Heart right ventricle (tissue), 16 donors: ENCODE measurements at places on chromosomes 12 and 14. TPM values are rescaled to one million over a fixed set of nuclear protein-coding genes. Genes with fewer than 3 reads are reported as not detected.

DNA sequence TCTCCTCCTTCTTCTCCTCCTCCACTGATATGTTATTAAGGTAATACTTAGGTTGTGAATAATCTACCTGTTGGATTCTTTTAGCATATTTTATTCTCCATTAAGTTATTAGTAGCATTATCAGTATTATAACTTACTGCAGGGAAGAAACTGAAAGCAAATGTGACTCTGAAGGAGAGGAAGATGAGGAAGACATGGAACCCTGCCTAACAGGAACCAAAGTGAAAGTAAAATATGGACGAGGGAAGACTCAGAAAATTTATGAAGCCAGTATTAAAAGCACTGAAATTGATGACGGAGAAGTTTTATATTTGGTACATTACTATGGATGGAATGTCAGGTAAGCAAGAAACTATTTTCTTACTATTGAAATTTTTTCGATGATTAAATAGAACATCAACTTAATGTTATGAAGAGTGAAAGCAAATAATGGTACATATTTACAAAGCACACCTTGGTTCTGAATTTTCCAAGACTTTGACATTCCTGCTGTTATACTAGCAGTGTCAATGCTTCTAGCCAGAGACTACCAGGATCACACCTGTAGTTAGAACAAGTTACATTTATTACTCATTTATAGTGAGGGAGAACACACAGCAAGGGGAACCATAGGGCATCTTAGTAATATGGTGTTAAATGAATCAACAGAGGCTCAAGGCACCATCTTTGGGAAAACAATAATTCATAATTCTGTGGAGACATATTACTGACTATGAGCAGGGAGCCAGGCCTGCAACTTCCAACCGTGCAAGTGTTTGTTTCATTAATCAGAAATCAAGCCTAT lies 42.0 kb upstream of the TOMM20L start:
- no peak for DNase-seq
- peaks cover 9% of the 10 kb centered on the region for H3K4me1 ChIP-seq

DNA sequence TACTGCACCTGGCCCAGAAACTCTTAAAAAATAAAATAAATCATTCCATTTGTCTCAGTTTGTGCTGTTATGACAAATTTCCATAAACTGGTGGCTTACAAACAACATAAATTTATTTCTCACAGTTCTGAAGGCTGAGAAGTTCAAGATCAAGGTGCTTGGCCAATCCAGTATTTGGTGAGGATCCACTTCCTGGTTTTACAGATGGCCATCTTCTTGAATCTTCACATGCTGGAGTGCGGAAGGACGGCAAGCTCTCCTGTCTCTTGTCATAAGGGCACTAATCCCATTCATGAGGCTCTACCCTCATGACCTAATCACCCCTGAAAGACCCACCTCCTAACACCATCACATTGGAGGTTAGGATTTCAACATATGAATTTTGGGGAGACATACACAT lies 29.9 kb upstream of the MYBPC1 start:
- no peak overlapping the region for H3K27ac ChIP-seq
- H3K27me3 ChIP-seq = peaks cover 19% of the 10 kb centered on the region
- no peaks in the 10 kb centered on the region for H3K4me1 ChIP-seq
- H3K36me3 ChIP-seq = no peaks in the 10 kb centered on the region
- H3K4me3 ChIP-seq = no peak overlapping the region
- DNase-seq = no peak

DNA sequence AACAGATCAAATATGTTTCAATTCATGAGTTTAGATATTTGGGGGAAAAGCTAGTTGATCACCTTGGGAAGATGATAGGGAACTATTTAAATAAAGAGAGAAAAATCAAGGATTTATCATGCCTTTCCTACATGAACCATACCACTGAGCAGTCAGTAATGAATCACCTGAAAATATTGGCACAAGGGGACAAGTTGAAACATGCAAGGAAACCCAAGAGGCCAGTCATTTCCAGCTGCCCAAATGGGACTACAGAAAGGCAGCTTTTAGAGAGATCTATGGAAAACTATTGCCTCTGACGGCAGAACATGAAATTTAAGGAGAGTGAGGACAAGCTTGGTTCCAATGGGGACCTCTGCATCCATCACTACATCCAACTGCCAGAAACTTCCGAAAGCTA lies 14.1 kb upstream of the ETV6 start:
- no peaks in the 10 kb centered on the region for H3K27me3 ChIP-seq
- DNase-seq = no peak
- H3K4me3 ChIP-seq = no peak overlapping the region
- H3K27ac ChIP-seq = no peak overlapping the region

DNA sequence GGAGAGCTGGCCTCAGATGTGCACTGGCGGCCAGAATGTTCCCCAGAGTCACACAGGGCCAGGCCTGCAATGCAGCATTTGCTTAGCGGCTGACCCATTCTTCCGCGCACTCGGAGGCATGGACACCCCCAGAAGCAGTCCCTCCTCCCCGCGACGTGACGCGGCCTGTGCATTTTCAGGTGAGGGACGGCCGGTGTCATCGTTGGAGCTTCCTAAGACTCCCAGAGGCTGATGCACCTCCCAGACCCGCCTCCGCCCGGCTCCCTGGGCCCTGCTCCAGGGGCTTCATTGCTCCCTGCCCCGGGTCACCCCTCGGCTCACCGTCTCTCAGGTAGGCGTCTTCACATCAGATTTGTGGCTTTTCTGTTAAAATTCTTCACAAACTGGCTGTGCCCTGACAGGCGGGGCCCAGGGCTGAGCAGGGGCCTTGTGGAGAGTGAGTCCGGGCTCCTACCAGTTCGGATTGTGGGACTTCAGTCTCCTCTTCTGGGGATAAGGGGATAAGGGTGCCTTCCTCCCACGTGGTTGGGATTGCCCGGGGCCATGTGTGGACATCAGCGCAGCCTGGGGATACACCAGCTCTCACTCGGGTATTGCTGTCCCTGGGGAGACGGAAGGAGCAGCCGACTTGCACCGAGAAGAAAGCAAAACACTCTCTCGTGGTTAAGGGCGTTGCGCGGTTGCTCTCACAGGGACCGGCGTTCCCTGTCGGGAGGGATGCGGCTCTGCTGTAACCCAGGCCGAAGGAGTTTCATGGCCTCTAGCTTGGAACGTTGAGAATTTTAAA lies 249.1 kb downstream of the ADGRD1 start:
- no peak overlapping the region for H3K4me3 ChIP-seq
- H3K27ac ChIP-seq = no peak overlapping the region
- no peaks in the 10 kb centered on the region for H3K4me1 ChIP-seq
- peaks cover 4% of the 10 kb centered on the region for H3K27me3 ChIP-seq
- DNase-seq = no peak

- no peaks in the 10 kb centered on the region for H3K4me1 ChIP-seq
- DNase-seq = no peak
- no peaks in the 10 kb centered on the region for H3K36me3 ChIP-seq
- H3K27me3 ChIP-seq = peaks cover 3% of the 10 kb centered on the region
- H3K27ac ChIP-seq = no peak overlapping the region
- no peak overlapping the region for H3K4me3 ChIP-seq
Measured at GRCh38 chr14:70006699-70007098, 127.5 kb downstream of the SMOC1 start.

GRCh38 chr12:51323317-51323960 lies 535 bp downstream of the BIN2 start:
- peak overlapping the region; percentile 39 for H3K27ac ChIP-seq
- DNase-seq = no peak
- no peaks in the 10 kb centered on the region for H3K4me1 ChIP-seq
- H3K4me3 ChIP-seq = peak overlapping the region; percentile 34

DNA sequence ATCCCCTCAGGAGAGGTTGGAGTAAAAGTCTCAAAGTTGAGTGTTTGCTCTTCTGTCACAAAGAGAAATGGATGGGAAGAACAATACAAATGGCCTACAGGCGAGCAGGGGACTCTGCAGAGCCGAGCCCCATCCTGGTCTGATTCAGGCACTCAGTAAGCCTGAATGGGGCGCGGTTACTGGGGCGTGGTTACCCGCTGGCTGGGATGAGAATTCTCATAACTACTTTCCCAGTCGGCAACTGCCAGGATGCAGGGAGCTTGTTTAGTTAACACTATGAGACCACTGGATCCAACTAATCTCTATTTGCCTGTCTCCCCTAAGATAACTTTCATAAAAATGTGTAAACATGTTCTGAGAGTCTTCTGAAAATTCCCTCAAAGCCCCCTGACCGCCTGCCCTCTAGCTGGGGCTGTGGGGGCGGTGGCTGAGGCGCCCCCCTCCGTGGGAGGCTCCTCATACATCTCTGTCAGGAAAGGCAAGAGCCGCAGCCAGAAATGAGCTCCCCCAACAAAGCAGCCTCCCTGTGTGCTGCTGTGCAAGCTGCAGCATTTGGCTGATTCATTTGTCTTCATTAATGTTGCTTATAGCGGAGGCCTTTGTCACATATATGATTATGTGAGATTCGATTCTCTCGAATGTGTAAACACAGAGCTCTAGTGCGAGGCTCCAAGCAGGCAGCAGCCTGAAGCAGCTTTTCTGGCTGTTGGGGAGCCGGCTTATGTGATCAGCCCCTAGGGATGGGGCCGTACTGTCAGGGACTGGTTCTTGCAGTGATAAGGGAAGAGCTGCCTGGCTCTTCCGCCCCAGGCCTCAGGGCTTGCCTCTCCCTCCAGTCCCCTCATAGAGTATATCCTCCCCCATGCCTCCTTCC lies 126.1 kb upstream of the ARHGAP5 start:
- H3K4me1 ChIP-seq = peaks cover 5% of the 10 kb centered on the region
- H3K4me3 ChIP-seq = no peak overlapping the region
- peak; percentile 67 for DNase-seq

DNA sequence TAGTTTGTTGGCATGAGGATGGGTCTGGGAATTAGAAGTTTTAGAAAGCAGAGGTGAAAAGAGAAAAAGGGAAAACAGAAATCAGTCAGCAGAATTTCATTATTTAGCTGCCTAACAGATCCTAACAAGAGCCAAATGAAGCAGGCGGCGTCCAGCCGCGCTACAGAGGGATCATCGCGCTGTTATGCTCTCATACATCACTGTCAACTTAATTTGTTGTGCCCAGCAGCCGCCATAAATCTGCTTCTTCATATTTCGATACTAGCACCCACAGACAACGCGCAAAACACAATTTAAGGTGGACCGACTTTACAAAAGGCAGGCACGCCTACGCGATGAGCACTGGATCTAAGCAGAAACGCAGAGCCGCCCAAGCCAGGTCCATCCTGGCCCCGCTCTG lies 66.7 kb downstream of the SETD3 start:
- H3K27ac ChIP-seq = no peak overlapping the region
- peaks cover 66% of the 10 kb centered on the region for H3K36me3 ChIP-seq
- no peaks in the 10 kb centered on the region for H3K27me3 ChIP-seq
- DNase-seq = no peak

DNA sequence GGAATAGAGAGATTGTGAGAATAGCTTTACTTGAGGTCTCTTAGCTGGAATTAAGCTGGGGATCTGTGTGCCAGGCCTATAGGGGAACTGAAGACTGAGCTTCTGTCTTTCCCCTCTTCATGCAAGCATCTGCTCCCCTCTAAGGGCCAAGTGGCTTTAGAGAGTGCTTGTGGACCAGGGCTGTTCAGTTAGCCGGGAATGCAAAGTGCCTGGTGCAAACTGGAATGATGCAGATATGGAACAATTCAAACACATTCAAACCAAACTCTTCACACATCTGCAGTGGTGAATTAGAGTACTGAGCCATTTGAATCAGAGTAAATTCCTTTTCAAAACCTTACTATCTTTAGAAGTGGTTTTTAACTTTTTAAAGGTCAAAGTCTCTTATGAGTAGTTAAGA lies 99.0 kb downstream of the LIN7A start:
- H3K4me3 ChIP-seq = no peak overlapping the region
- H3K27ac ChIP-seq = no peak overlapping the region
- H3K36me3 ChIP-seq = no peaks in the 10 kb centered on the region
- H3K27me3 ChIP-seq = no peaks in the 10 kb centered on the region
- peaks cover 23% of the 10 kb centered on the region for H3K4me1 ChIP-seq

GRCh38 chr14:67111022-67111421 lies 78.2 kb upstream of the GARIN2 start:
- H3K4me1 ChIP-seq = no peaks in the 10 kb centered on the region
- DNase-seq = no peak
- no peak overlapping the region for H3K27ac ChIP-seq
- H3K36me3 ChIP-seq = no peaks in the 10 kb centered on the region
- H3K4me3 ChIP-seq = no peak overlapping the region
- no peaks in the 10 kb centered on the region for H3K27me3 ChIP-seq

DNA sequence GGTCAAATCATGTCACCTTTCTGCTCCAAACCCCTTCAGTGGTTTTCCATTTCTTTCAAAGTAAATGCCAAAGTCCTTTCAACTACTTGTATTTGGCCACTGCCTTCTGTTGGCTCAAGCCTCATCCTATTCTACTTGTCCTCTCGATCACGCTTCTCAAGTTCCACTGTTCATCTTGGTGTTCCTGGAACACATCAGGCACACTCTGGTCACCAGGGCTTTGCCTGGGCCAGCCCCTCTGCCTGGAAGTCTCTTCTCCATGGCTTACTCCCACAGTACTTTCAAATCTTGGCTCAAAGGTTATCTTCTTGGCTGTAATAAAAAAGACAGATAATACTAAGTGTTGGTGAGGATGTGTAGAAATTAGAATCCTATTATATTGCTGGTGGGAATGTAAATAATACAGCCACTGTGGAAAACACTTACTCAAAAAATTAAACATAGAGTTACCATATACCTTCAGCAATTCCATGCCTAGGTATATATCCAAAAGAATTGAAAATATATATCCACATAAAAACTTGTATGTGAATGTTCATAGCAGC lies 17.3 kb upstream of the PPFIBP1 start:
- no peak overlapping the region for H3K4me3 ChIP-seq
- no peaks in the 10 kb centered on the region for H3K36me3 ChIP-seq
- peaks cover 25% of the 10 kb centered on the region for H3K4me1 ChIP-seq
- H3K27ac ChIP-seq = peak overlapping the region; percentile 56

- no peaks in the 10 kb centered on the region for H3K36me3 ChIP-seq
- H3K27ac ChIP-seq = no peak overlapping the region
- H3K4me3 ChIP-seq = no peak overlapping the region
- no peaks in the 10 kb centered on the region for H3K4me1 ChIP-seq
- H3K27me3 ChIP-seq = no peaks in the 10 kb centered on the region
Measured at GRCh38 chr12:76719171-76720041, 44.5 kb upstream of the ZDHHC17 start.

GRCh38 chr12:124764451-124764850 lies 99.2 kb downstream of the SCARB1 start:
- H3K4me1 ChIP-seq = peaks cover 39% of the 10 kb centered on the region
- H3K4me3 ChIP-seq = no peak overlapping the region
- no peaks in the 10 kb centered on the region for H3K27me3 ChIP-seq
- peak overlapping the region; percentile 87 for H3K27ac ChIP-seq
- H3K36me3 ChIP-seq = no peaks in the 10 kb centered on the region

- no peak for DNase-seq
- H3K36me3 ChIP-seq = no peaks in the 10 kb centered on the region
- H3K4me1 ChIP-seq = no peaks in the 10 kb centered on the region
- no peaks in the 10 kb centered on the region for H3K27me3 ChIP-seq
- H3K27ac ChIP-seq = no peak overlapping the region
Measured at GRCh38 chr12:100437038-100437841, 36.4 kb upstream of the NR1H4 start.

- H3K36me3 ChIP-seq = no peaks in the 10 kb centered on the region
- no peak overlapping the region for H3K4me3 ChIP-seq
- no peaks in the 10 kb centered on the region for H3K27me3 ChIP-seq
Measured at GRCh38 chr14:67477926-67478799, 10.4 kb downstream of the TMEM229B start.

The SP1 gene
- total RNA-seq = 37.5 TPM

The CFAP54 gene
- 0.10 TPM for total RNA-seq

The ANO6 gene
- 43.6 TPM for total RNA-seq

The GPR162 gene
- total RNA-seq = 3.9 TPM

The EML1 gene
- total RNA-seq = 28.6 TPM

The TMX1 gene
- total RNA-seq = 5.9 TPM

The CEP290 gene
- 7.8 TPM for total RNA-seq

The AGAP2 gene
- 11.0 TPM for total RNA-seq
